ENCODE measurements at places on chromosomes 6 and 20.

DNA sequence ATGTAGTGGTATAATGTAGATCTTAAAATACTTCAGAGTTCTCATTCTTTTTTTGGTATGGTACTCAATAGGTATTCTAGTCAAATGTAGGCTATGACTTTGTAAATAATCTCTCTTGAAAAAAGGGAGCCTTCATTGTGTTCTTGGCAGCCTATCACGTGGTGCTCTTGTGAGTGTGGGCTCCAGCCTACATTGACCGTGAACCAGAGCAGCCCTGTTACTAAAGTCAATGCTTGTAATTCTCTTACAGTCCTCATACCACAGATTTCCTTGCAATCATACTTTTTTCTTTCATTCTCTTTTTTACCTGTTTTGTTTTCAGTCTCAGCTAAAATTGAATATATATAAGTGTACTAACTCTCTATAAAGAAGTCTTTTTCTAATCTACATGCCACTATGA lies 31.1 kb downstream of the ARID1B start:
- DNase-seq, result no peak

DNA sequence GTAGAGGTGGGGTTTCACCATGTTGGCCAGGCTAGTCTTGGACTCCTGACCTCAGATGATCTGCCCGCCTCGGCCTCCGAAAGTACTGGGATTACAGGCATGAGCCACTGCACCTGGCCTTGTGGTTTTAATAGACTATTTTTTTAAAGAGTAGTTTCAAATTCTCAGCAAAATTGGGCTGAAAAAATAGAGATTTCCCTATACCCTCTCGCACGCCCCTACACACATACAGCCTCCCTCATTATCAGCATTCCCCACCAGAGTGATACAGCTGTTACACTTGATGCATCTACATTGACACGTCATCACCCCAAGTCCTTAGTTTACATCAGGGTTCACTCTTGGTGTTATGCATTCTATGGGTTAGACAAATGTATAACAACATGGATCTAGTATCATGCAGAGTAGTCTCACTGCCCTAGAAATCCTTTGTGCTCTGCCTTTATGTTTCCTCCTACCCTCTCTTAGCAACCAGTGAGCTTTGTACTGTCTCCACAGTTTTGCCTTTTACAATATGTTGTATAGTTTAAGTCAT lies 103.6 kb downstream of the CDYL start:
- DNase-seq, result no peak

- DNase-seq, result no peak
Observed at GRCh38 chr6:157682856-157683481, 140.1 kb upstream of the SNX9 start.

DNA sequence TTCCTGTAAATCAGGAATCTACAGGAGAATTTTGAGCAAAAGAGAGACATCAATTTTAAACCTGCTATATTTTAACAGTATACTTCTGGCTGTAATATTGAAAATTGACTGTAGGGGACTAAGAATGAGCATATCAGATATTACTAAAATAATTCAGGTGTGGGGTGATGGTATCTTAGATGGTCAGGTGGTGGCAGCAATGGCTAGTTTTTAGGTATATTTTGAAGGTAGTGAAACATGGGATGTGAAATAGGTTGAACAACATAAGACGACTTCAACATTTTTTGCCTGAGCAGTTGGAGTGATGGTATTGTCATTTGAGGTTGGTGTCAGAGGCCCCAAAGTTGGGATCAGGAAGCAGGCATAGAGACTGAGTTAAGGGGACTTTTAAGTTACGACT lies 32.1 kb downstream of the FAM83B start:
- no peak for DNase-seq

DNA sequence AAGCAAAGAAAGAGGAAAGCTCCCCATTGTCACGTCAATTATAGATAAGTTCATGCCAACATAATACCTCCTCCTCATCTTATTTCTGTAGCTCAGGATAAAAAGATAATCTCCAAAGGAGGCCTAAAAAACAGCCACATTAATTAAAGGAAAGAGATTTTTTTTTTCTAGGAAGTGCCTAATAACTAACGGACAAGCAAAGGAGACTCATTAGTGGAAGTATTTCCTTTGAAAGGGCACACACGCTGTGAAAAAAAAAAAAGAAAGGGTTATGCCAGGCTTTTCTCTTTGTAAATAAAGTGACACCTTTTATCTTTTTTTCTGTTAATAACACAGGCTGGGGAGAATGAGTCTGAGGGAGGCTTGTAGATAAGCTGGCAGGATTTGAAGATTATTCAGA lies 55.7 kb downstream of the PCSK2 start:
- no peak for DNase-seq

- DNase-seq, result no peak
Observed at GRCh38 chr6:125913864-125914351, 42.7 kb upstream of the HINT3 start.

GRCh38 chr20:59042151-59042795 lies at the start of gene PRELID3B:
Gene PRELID3B, minus strand, starts transcription at chr20:59042786. Its CDS starts 56 bp downstream, at chr20:59042730.
- DNase-seq, result no peak

DNA sequence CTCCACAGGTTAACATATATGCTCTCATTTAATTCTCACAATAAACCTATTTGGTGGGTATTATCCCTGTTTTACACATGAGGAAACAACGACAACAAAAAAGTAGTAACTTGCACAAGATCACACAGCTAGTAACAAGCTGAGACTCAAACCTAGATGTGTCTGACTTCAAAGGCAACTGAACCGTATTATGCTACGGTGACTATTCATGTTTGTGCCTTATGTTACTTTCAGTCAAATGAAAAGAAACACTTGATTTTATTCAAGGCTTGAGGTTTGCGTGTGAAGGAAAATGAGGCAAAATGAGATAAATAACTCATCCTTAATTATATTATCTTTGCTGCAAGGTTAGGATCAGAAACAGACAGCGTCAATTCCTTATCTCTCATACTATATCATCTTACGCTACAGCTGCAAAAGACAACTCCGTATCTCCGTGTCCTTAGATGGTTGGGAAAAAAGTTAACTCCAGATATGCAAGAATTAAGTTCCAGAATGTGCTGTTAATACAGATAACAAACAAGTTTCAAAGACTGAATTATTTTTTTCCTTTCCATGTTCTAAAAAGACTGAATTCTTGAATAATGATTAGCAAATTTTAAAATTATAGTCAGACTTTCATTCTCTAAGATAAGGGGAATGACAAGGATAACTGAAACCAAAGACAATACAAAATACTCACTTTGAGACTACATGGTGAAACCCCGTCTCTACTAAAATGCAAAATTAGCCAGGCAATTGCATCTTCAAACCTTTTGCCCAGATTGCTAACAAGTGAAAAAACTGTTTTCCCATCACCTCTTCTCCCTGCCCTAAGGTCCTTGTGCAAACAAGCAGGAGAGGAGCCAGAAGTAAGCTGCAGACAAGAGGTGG lies 27.8 kb downstream of the STAU1 start:
- no peak for DNase-seq

DNA sequence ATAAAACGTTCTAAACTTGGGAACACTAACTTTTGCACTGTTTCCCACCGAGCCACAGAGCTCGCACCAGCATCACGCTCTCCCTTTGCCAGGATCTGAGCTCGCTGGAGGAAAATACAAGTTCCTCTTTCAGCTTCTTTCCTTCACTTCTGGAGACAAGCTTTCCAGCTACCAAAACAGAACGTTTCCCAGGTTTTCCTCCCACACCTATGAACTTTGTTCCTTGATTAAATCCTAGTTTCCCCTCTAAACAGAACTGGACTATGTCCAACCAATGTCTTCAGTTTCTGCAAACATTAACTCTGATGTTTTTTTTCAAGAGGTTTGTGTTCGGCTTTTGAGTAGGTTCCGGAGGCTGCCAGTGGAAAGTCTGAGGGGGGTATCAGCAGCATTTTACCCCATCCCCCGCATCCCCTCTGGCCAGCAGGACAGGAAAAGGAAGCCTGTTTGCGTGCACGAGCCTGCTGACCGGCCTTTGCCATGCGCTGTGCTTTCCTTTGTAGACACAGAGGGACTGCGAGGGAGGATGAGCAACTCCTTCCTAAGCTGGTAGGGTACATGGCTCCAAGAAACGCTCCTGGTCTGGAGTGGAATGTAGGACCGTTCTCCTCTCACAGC lies 135.5 kb downstream of the LY86 start:
- DNase-seq, result no peak

DNA sequence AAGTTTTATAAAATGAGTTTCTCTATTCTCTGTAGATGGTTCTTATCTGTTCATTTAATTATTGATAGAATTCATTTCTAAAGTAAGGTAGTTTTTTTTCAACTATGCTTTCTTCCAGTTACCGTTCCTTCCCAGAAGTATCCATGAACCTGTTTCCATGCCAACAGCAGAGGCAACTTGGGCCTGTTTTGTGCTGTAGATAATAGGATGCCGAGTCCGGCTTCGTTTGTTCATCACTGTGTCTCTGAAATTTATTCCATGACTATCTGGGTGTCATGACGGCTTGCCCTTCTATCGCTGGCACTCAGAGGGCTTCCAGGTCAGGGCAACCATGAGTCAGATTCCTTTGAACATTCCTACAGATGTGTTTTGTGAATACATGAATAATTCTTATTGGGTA lies 190.4 kb downstream of the SYNDIG1 start:
- DNase-seq, result no peak

DNA sequence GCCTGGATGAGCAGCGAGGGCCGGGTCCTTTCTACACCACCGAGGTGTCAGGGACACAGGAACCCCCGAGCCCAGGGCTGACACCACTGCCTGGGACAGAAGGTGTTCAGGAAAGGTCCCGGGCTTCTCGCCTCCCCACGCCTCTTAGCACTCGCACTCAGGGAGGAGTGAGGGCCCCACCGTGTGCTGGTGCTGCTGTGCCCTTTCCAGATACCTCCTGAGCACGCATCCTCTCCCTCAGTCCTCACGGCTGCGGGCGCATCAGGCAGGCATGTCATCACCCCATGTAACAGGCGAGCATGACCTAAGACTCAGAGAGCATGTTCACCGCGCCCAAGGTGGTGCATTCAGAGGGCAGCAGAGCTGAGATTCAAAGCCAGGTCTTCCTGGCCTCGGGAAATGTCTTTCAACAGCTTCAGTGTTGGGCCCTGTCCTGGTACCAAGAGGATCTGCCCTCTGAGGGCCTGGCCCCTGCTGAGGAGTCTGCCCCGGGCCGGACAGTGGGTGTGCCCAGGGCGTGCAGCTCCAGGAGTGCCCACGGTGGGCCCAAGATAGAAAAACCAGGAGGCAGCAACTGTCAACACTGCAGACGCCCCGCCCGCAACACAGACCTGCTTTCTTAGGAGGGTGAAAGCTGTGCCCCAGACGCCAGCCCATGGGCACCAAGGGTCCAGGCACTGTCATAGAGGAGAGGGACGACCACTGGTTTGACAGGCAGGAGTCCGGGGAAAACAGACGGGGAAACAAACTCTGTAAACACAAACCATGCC lies 29.2 kb downstream of the TGM2 start:
- DNase-seq, result no peak

- no peak for DNase-seq
Observed at GRCh38 chr20:12883507-12883885, 125.3 kb upstream of the SPTLC3 start.

DNA sequence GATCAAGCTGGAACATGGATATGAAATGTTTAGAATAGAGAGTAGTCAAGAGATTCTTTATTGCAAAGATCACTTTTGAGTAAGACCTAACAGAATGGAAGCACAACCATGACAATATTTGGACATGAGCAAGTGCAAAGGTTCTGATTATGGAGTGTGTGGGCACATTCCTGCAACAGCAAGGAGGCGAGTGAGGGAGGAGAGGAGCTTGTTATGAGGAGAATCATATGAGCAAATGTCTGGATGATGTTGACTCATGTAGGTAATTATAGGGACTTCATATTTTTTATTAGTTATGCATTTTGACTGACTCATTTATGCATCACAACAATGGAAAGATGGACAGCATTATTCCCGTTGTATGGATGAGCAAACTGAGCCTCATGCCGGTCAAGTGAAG lies 100.8 kb upstream of the SLC35B3 start:
- DNase-seq, result no peak

- DNase-seq, result no peak
Observed at GRCh38 chr6:5744497-5744896, 262.2 kb downstream of the NRN1 start.

DNA sequence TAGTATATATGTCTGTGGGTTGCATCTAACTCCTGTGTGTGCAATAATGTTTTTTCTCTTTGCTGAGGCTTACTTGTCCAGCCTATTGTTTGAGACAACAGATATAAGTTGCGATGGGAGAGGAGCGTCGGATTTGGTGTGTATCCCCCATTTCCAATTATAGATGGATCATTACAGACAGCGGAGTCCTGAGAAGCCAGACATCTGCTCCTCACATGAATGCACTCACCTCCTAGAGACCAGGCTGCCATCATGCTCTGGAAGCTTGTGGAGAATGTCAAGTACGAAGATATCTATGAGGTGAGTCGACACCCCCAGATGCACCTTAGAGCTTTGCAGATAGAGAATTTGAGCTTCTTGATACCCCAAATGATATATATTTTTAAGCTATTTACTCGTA lies at the start of gene TFAP2B:
TFAP2B (plus strand) TSS at position 199 of the 400 bp plus-strand sequence; CDS start at position 220, 21 bp downstream.
- no peak for DNase-seq

GRCh38 chr6:123565529-123565928 lies 71.2 kb downstream of the TRDN start:
- no peak for DNase-seq

GRCh38 chr20:53529658-53530057 lies 64.0 kb downstream of the ZNF217 start:
- DNase-seq, result no peak

- no peak for DNase-seq
Observed at GRCh38 chr6:152720974-152721373, 23.3 kb downstream of the MYCT1 start.

DNA sequence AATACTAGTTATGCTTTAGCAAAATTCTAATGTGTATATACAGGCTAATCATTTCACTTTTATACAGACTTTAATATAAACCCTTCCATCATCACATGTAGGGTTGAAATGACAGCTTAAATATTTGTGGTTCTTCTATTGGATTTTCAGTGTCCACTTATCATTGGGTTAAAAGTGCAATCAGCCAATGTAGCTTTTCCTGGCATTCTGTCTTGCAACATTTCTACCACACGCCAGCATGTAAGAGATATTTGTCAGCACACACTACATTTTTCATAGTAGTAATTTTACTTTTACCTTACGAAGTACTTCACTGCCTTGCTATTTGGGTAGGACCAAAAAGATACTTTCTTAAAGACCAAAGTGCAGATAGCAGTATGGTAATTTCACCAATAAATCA lies 252.0 kb downstream of the TBX18 start:
- no peak for DNase-seq

DNA sequence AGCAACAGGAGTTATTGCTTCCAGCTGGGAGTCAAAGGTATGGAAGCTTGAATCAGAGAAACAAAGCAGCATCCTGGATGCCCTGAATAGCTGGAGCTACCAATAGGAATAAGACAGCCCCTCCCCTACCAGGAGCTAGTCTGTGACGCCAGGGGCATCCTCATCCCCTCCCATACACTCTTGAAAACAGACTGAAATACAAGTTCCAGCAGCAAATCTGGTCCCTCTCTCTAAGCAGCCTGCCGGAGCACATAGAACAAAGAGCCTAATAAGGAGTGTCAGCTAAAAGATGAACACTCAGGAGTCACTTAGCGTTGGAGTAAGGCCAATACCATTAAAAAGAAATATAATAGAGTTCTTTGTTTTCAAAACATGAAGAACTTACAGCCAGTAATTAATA lies 25.6 kb downstream of the FILIP1 start:
- no peak for DNase-seq

Measured in stimulated activated CD8-positive, alpha-beta memory T cell treated with anti-CD3 and anti-CD28 coated beads, Interleukin-15, amount 100 ng/mL, for 48 hours (primary cell).